NCI-H1048 (cell line): ENCODE measurements at places on chromosomes 6 and 20.

GRCh38 chr20:32559753-32560380 lies 25.3 kb downstream of the NOL4L start:
- no peak for DNase-seq

GRCh38 chr20:45452238-45452637 lies 17.3 kb upstream of the WFDC2 start:
- DNase-seq: no peak

DNA sequence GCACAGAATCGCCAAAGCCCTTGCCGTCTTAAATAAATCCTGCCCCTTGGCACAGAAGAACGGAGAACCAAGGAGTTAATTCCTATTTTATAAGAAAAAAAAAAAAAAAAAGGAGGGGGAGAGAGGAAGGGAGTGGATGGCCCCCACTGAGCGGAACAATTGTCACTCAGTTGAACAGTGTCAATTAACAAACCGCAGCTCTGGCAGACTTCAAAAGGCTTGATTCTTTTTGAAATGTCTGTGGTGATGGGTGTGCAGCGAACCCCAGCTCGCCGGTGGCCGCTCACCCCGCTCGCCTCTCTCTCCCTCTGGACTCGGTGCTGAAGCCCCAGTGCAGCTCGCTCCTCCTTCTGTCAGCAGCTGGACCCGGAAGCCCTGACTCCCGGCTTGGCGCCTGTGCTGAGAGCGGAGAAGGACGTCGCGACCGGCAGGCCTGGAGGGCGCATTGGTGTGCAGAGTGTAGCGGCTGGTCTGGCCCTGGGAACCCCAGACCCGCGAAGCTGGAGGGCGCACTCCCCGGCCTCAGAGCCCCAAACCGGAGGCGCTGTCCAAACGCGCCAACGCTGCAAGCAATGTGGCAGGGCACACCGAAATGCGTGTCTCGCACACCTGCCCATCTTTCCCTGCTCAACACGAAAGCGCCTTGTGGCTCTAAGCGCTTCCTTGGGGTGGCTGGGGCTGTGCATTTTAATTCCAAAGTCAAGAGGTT lies 3.4 kb downstream of the LINC00237 start:
- no peak for DNase-seq

- no peak for DNase-seq
These were observed 7.6 kb upstream of the TAAR9 start for GRCh38 chr6:132530293-132530974.

- DNase-seq: no peak
These were observed 26.0 kb downstream of the SLC2A10 start for GRCh38 chr20:46735436-46735835.

GRCh38 chr6:161225681-161226008 lies 48.2 kb downstream of the AGPAT4 start:
- DNase-seq: no peak

GRCh38 chr6:50030350-50030749 lies 8.6 kb upstream of the DEFB110 start:
- DNase-seq: no peak

GRCh38 chr6:25844518-25844917 lies 12.7 kb upstream of the SLC17A1 start:
- DNase-seq: no peak

- no peak for DNase-seq
These were observed 1043.2 kb upstream of the ADGRB3 start for GRCh38 chr6:67591910-67592309.

DNA sequence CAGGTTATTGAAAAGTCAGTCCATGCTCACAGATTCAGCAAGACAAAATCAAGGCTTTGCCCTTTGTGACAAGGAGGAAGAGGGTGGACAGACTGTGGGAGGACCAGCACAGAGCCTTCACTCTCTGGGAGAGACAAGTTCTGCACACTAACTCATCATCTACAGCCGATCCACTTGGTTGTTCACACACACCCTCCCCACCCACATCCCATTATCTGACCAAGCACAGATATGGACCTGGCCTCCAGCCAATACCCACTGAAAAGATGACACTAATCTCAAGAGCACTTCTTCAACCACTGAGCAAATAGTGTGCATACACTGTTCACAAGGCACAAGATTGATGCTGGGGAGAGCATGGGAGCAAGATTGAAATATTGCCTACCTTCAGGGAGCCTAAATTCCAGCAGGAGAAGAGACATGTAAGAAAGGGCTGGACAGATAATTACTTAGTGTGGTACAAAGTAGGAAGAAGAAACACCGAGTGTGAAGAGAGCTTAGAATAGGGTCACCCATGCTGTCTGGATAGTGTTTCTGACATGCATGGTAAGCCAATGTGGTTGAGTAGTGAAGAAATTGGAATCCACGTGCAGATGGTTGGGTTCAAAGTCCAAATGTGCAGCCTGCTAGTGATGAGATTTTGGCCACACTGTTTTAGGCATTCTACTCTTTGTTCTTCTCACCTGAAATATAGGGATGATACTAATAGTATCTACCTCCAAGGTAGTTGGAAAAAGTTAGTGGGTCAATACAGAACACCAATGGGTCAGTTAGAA lies 21.7 kb upstream of the IL17A start:
- no peak for DNase-seq

DNA sequence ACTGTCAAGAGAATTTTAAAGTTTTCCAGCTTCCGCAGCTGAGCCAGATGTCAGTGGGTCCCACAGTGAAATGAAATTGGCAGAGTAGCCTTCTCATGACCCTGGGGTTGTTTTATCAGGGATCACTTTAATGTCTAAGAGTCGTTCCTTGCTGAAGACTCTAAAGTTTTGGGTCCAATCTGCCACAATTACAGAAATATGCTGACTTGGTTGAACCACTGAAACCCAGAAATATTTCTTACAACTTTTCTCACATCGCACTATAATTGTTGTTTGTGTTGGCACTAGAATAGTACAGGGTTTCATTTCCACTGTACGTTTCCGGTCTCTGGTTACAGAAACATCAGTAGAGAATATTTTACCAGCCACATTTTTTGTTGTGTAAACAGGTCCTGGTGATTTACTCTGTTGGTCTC lies 109.0 kb downstream of the HMGCLL1 start:
- no peak for DNase-seq

DNA sequence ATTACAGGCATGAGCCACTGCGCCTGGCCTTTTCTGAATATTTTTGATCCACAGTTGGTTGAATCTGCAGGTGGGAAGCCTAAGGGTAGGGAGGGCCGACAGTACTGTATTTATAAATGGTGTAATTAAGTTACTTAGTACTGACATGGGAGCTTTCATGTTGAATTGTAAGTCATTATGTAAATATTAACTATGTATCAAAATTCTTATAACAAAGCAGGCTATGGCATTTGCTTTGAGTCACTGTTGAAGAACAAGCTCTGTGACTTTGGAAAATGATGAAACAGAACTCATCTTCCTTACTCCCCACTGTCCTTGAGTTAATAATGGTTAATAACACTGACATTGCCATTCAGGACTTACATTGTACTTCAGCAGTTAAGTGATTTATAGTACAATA lies 63.0 kb upstream of the TXNDC5 start:
- DNase-seq: no peak

DNA sequence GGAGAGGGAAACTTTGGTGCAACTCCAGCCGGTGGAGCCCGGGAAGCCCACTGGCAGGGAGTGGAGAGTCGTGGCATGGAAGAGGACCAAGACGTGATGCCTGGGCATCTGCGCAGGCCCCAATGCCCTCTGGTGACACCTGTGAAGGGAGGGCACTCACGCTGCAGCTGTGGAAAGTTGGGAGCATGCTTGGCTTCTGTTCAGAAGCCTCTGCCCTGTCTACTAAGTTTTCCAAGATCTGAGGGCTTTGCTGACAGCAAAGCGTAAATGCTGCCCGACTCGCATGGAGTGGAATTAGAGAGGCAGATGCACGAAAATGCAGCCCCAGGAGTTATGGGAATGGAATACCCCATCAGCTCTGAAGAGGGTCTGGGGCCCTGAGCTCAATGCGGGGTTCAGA lies 75.7 kb downstream of the SYNDIG1 start:
- DNase-seq: no peak

DNA sequence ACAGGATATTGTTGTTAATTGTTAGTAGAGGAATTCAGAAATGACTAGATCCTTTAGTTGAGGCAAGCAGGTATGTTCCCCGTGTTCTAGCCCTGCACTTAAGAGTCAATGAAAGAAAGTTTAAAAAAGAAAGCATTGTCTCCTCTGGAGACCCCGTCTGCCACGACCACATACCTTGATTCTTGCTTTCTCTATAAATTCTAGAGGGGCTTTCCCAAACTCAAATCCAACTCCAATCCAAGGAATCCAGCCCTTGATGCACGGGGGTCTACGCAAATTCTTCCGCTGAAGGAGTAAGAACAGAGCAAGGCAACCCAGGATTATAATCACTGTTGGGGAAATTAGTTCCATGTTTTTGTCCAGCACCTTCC lies 401 bp downstream of the CYP39A1 start:
- no peak for DNase-seq

- DNase-seq: no peak
These were observed 637 bp upstream of the SLC22A3 start for GRCh38 chr6:160347259-160348222.

DNA sequence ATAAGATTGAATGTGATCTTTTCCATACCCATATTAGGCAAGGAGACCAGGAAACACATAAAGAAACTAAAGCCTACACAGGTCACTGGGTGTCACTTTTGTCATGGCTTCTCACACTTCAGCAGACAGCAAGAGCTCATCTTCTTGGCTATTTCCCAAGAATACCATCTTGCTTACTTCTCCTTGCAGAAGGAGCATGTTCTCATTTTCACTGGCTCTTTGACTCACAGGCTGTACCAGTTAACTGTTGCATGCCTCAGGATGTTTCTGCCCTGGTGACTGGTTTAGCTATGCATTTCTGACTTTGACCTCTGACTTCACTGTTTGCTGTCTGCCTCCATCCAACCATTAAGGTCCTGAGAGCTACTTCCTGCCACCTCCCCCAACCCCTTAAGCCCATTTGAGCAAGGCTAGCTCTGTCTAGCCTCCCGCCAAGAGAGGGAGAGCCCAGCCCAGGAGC lies 40.3 kb upstream of the OGFRL1 start:
- no peak for DNase-seq

DNA sequence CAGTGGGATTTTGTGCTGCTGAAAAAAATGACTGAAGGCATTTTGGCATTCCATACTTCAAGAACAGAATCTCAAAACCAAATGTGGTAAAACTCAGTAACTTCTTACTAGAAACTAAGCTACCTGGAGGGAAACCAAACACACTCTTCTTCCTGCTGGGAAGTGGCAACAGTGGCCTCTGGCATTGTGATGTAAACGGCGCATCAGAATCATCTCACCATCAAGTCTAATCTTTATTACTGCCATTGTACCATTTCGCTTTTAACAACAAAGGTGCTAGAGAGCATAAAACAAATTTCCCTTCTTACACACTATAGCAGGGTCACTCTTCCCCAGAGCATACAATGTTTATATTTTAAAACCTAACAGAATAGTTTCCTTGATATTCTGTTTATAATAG lies 101.6 kb upstream of the CEP162 start:
- no peak for DNase-seq

DNA sequence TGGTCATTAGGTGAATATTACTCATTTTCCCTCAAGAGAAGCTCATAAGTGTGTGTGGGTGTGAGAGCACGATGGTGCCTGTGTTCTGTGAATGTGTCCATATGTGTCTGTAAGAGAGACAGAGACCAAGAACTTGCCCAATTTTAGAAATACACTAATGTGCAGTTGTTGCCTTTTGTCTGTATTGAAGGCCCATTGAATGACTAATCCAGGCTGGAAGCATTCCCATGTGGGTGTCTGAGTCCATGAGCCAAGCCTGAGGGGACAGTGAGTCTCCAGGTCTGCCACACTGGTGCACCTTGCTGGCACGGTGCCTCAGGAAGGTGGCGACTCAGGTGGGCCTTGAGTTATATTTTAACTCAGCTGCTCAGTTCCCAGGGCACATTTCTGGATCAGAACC lies 25.5 kb upstream of the ASXL1 start:
- no peak for DNase-seq

GRCh38 chr6:6512711-6513110 lies 75.8 kb upstream of the LY86 start:
- no peak for DNase-seq

GRCh38 chr6:154232013-154232910 lies 124.3 kb downstream of the IPCEF1 start:
- no peak for DNase-seq

DNA sequence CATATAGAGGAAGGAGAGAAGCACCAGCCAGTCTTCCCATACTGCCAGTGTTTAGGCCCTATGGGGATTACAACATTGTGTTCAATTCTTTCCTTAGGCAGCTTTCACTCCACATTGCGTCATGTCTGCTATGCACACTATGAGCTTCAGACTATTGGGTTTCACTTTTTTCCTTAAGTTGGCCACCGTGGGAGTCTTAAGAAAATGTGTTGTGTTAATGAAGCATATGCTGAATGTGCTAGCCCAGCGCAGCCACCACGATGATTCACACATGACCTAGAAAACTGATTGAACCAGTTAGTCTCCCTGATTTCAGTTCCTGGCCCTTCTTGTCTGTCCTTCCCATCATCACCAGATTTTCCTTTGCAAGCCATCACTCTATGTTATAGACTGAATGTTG lies 21.5 kb downstream of the TUBB2B start:
- no peak for DNase-seq

DNA sequence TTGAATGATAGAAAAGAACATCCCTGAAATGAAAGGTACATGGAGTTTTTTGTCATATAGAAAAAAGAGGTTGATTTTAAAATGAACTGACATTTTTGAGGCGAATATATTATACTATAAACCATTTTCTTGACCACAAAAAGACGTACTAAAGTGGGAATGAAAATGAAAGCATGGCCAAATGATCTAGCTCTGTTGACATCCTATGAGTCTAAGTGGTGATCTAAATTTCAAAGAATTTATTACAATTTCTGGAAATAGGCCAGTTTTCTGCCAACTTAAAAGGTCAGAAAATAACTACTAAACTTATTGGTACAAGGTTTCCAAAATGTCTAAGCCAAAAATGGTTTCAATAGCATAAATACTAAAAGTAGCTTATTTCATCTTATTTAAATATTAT lies 536.8 kb downstream of the EYS start:
- DNase-seq: no peak

GRCh38 chr6:128271011-128271410 lies 249.4 kb downstream of the PTPRK start:
- no peak for DNase-seq

DNA sequence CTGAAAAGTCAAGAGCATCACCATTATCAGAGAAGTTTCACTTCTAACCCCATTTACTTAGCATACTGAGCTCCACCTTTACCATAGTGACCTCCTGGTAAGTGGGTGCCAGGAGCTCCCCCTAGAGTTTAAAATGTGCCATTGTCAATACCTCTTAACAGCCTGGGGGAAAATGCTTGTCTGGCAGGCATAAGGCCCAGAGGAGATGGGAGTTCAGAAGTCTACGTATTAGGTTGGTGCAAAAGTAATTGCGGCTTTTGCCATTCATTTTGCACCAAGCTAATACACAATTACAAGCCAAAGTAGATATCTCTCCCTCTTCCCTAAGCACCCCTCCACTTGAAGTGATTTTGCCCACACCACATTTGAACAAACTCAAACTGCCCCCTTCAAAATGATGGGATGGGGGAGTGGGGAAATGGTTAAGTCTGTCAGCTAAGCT lies 919.0 kb downstream of the KIF16B start:
- DNase-seq: no peak

- DNase-seq: no peak
These were observed 9.9 kb upstream of the PSMF1 start for GRCh38 chr20:1108437-1108920.

GRCh38 chr6:16157909-16158308 lies 29.0 kb downstream of the MYLIP start:
- DNase-seq: no peak
